Fibroblast of the aortic adventitia (primary cell): ENCODE measurements at places on chromosomes 13 and 19. TPM values are rescaled to one million over a fixed set of nuclear protein-coding genes. Genes with fewer than 3 reads are reported as not detected.
A peak's percentile ranks its signal among the peaks of the same experiment; 100 is the strongest.

- DNase-seq = no peak
Observed at GRCh38 chr19:1093330-1093729, 1.8 kb downstream of the POLR2E start.

DNA sequence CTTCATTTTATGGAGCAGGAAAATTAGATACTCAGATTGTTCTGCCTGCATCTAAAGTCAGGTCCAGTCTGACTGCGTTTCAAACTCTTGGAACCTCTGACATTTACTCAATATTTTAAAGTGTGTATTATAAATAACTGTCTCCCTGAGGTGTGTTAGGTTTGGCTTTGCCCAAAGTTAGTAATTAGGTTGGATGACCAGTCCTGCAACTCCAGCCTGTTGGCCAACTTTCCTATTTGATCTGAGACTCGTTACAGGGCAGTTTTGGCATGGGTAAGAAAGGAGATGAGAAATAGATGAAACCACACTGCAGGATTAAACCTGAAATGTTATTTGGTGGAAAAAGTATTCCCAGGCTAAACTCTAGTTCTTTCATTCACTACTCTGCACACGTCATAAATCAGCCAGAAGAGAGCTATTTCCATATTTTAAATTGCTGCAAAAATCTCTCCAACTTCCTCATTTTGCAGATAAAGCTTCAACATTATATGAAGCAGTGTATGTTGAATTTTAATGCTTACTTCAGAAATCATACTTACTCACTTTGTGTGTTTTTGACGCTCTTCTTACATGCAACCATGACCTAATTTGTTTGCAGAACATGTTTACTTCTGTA lies 357.1 kb downstream of the DCT start:
- no peak for DNase-seq

- DNase-seq = no peak
Observed at GRCh38 chr13:110485604-110486003, 75.9 kb downstream of the RAB20 start.

The ZNF761 gene
- 10.8 and 11.5 TPM in 2 replicates for total RNA-seq

The BRME1 gene
- 1.5 and 1.8 TPM in 2 replicates for total RNA-seq

The CFAP97D2 gene
- total RNA-seq = not detected in 2 replicates

DNA sequence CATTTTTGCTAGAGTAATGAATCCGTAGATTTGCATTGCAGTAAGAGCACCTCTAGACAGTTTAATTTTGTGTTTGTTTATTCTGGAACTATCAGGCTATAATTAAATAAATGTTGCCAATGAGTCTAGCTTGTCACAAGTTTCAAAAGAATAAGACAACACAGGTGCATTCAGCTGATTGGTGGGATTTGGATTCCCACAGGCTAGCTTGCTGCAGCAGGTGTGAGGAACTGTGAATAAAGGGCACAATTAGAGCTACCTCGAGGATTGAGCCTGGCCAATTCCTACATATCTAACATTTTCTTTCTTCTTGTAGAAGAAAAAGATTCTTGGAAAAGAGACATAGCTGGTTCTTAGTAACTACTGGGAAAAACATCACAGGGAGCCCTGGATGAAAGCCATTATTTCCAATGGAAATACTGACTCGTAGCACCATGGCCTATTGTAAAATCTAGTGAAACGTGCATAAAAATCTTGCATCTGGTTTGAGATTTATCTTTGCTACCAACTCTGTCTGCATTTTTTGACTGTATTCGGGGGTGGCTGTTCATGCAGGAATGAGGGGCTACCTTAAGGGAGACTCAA lies 360.9 kb downstream of the FGF9 start:
- no peak for DNase-seq

DNA sequence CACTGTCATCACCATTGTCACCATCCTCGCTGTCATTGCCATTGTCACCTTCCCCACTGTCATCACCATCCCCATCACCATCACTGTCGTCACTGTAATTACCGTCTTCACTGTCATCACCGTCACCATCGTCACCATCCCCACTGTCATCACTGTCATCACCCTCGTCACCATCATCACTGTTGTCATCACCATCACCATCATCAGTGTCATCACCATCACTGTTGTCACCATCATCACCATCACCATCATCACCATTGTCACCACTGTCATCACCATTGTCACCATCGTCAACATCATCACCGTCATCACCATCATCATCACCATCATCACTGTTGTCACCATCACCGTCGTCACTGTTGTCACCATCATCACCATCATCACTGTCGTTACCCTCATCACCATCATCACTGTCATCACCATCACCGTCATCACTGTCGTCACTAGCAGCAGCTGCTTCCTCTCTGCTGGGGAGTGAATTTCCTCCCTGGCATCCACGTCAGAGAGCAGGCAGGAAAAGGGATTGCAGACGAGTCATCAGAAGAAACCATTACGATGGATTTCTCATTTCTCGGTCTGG lies 27.3 kb downstream of the TMEM255B start:
- peak; percentile 36 for DNase-seq

- DNase-seq = peak; percentile 78
Observed at GRCh38 chr13:46551410-46552302, 1.3 kb upstream of the LRCH1 start.

GRCh38 chr13:110316196-110316595 lies 9.1 kb downstream of the COL4A2 start:
- no peak for DNase-seq

DNA sequence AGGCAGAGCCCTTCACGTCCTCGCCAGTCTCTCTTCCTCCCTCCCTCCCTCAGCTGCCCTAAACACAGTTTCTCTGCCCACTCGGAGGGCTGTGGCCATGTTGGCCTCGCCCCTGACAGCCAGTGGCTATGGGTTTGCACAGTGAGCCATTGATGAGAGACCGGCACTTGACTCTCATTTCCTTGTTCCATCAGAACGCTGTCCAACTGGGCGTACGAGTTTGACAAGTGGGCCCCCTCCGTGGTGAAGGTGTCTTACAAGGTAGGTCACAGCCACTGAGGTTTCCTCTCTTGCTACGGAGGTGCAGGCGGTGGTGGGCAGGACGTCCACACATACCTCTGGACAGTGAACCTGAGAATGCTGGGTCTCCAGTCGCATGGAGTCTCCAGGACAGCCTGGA lies 57.9 kb downstream of the SMARCA4 start:
- DNase-seq = no peak

DNA sequence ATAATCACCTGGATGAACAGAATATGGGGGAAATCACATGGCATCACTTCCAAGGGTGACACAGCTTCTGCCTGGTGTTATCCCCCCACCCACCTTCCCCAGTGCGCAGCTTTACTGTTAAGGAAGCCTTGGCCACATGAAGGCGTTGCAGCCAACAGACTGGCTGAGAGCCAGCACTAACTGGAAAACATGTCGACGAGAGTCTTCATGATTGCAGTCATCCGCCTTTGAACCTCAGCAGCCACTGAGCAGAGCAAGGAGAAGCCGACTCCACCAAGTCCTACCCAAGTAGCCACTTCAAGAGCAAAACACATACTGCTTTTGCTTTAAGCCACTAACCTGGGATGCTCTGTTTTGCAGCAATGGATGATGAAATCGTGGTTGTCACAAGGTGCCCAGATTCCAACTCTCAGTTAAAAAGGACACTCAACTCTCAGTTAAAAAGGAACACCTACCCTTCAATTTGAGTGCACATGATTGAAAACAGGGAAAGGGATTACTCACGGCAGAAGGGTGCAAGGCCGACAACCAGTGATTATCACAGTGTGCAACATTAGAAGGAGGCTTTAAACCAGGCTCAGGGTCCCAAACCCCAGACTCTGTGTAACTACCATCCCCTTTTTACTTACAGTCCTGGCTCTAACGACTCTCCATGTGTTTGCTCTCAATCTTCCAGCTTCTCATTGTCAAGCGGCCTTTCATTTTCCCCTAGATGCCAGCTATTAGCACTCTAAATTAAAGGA lies 149.1 kb downstream of the KLF12 start:
- no peak for DNase-seq

DNA sequence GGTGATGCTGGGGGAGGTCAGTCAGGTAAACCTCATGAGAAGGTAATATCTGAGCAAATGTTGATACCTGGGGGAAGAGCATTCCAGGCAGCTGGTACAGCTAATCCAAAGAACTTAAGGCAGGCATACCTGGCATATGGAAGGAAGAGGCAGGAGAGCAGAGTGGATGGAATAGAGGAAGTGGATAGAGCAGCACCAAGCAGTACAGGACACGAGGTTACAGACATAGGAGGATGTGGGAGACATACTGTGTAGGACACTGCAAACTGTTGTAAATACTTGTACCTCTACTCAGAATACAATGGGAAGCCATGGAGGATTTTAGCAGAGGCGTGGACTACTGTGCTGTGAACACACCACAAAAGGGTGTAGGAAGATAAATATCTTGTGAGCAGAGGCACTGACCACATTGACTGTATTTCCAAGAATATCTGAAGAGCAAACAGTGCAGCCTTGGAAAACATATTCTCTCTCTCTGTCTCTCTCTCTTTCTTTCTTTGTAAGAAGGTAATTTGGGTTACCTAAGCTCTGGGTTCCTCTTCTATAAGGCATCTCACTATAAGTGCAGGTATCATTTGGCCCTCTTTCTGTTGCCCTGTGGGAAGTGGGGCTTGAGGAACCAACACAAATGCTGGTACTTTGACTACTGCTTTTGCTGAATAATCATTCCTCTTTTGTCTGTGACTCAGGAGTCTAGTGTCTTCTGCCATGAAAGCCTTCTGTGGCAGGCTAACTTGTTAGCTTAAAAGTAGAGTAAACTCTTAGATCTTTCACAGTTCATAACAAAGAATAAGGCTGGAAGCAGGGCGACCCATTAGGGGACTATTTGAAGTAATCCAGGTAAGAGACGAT lies 238.0 kb downstream of the VWA8 start:
- DNase-seq = no peak
